COR-L47 (cell line): ENCODE measurements at places on chromosomes 5 and 9.

DNA sequence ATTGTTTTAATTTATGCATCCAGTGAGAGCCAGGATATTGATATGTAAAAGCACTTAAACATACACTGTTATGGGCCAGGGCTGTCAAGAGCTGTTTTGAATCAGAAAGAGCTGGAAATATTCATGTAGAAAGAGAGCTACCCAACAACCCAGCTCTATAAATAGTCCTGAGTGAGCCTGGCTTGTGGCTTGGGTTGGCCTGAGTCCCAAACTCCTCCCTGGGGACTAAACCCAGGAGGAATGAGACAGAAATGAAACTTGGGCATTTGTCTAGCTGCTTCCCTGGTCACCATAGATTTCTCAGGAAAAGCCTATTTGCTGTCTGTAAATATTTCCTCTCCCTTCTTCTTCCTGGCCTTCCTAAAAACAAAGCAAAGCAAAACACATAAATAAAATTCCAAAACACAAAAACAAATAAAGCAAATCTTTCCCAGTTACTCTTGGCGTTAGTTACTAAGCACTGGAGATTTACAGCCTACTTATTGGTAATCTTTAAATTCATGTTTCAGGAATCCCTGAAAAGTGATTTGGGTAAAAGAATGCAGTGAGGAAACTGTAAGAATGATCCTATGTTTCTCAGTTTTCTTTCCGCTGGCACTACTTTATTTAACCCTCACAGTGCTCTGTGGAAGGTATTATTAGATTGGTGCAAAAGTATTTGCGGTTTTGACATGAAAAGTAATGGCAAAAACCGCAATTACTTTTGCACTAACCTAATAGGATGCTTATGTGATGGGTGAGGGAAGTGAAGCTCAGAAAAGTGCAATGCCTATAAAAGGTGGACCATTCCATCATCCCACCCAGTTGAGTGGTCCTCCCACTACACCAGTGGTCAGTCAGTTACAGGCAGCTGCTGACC is 111.8 kb downstream of the CARTPT start:
- DNase-seq: peak; percentile 23

DNA sequence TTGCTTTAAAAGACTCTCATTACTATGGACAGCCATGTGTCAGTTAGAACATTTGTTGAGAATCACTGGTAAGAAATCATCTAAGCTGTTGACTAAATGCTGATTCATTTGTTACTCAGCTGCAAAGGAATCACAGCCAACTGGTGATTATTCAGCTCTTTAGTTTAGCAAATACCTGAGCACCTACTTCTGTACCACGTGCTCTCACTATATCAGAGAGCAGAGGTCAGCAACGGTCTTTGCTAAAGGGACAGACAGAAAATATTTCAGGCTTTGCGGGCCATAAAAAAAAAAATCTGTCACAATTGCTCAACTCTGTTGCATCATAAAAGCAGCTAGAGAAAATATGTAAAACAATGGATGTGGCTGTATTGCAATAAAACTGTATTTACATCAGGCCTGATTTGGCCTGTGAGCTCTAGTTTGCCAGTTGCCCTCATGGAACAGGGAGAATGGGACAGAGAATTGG is 377.6 kb downstream of the DNAH5 start:
- no peak for DNase-seq

- DNase-seq: no peak
Observed at GRCh38 chr9:109771796-109772531, 8.0 kb upstream of the PALM2AKAP2 start.

- DNase-seq: no peak
Observed at GRCh38 chr5:125261505-125262250, 515.2 kb upstream of the ZNF608 start.

DNA sequence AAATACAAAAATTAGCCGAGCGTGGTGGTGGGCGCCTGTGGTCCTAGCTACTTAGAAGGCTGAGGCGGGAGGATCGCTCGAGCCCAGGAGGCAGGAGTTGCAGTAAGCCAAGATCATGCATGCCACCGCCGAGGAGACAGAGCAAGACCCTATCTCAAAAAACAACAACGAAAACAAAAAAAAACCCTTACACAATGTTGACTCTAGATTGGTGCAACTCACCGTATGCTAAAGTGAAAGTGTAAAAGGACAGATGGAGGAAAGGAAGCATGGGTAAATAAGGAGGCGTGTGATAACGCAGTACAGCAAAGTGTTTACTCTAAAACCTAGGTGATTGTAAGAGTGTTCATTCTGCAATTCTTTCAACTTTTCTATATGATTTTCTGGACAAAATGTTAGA is 15.9 kb upstream of the RUFY1 start:
- DNase-seq: no peak

DNA sequence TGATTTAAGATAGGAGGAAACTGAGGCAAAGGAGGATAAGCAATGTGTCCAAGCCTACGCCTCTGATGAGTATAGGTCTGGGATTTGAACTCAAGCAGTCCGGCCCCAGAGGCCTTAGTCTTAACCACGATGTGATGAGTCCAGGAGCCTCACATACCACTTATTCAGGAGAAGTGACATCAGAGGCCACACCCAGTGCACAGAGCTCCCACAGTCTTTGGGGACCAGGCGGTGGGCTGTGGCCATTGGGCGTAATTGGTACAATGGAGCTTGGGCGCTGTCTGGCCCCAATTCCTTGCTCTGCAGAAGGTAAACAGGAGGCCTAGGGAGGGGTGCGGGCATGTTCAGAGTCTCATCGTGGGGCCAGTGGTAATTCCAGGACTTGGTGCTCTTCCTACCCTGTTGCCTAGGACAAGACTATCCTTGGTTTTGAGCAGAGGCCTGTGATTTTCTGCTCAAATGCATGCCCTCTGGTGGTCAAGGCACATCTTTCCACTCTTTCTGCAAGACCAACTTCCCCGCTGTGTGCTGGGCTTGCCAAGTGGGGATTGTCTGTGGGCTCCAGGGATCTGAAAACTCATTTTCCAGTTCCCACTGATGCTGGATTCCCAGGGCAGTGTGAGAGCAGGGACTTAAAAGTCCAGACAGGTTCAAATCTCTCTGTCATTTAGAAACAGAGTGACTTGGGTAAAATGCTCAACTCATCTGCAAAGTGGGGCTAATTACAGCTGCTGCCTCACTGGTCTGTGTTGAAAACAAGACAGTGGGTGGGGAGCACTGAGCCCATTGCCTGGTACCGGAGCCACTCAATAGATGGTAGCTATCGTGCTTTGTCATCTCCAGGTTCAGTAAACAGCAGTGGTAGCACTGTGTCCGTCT is 15.8 kb downstream of the NDST1 start:
- DNase-seq: peak; percentile 68

- no peak for DNase-seq
Observed at GRCh38 chr5:73564018-73564417, 1.4 kb downstream of the ANKRA2 start.

GRCh38 chr5:128491291-128491690 is 46.8 kb downstream of the FBN2 start:
- DNase-seq: peak; percentile 3

DNA sequence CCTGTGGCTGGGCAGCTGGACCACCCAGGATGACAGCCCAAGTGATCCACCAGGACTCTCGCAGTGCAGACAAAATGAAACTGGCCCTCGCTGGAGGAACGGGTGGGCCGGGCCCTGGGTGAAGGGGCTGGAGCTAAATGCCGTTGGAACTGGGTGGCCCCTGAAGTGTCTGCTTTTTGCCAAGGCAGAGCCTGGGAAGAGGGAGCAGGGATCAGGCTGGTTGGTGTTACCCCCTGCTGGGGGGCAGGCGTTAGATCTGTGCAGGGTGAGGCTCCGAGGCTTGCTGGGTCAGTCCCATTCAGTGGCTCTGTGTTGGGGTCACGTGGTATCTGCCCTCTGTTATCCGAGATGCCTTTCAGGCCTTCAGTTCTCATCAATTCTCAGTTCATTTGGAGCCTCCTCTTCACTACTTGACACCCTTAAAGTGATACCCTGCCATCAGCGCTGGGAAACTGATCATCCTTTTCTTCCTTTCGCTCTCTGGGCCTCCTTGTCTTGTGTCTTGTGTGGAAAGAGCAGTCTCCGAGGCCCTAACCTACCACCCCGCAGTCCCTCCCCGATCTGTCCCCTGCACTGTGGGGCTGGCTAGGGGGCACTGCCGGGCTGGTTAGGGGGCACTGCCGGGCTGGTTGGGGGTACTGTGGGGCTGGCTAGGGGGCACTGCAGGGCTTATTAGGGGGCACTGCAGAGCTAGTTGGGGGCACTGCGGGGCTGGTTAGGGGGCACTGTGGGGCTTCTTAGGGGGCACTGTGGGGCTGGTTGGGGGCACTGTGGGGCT is 37.3 kb downstream of the COL5A1 start:
- DNase-seq: no peak
